Chondrocyte (in vitro differentiated cells): ENCODE measurements at places on chromosomes 5 and 9. TPM values are rescaled to one million over a fixed set of nuclear protein-coding genes. Genes with fewer than 3 reads are reported as not detected.
A peak's percentile ranks its signal among the peaks of the same experiment; 100 is the strongest.

DNA sequence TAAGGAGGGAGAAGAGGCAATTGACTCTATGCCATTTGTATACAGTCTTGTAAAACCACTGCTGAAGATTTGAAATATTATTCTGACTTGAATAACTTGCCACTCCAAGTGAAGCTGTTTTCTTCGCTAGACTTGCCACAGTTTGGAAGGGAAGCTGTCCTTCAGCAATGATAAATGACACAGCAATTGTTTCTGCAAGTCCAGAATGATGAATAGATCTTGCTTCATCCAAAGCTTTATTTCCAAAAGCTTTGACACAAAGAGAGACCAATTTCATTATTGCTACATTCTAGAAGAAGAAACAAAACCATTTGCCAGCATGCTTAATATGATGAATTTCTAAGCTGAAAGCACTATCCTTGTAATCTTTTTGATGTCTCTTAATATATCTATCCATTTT lies 73.7 kb downstream of the ZNF366 start:
- H3K4me1 ChIP-seq, result peaks cover 52% of the 10 kb centered on the region
- no peak overlapping the region for H3K27ac ChIP-seq
- H3K27me3 ChIP-seq, result no peaks in the 10 kb centered on the region
- H3K4me3 ChIP-seq, result no peak overlapping the region
- H3K36me3 ChIP-seq, result no peaks in the 10 kb centered on the region

Gene SIMC1
- 17.4 to 20.3 TPM (median 19.1 TPM) in 3 replicates for total RNA-seq

- H3K36me3 ChIP-seq, result peaks cover 2% of the 10 kb centered on the region
- peaks cover 42% of the 10 kb centered on the region for H3K4me1 ChIP-seq
- no peak for DNase-seq
- peak overlapping the region; percentile 29 for H3K27ac ChIP-seq
- no peaks in the 10 kb centered on the region for H3K27me3 ChIP-seq
Measured at GRCh38 chr9:16530669-16531642, 339.5 kb downstream of the BNC2 start.

DNA sequence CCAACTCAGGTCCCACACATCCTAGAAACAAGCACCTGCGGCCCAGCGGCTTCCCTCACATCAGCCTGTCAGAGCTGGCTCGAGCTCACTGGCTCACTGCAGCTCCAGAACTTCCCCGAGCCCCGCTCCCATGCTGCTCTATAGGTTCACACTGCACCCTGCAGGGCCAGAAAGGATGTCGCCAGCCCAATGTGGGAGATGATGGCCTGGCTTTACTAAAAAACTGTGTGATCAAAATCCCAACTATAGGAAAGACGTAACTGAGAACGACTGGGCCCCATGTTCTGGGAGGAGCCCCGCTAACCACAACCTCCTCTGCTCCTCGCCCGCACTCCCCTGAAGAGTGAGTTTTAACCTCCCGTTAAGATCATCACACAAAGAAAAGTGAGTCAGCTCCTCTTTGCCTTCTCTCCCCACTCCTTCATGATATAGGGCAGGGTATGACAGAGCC lies 4.6 kb downstream of the SURF4 start:
- H3K27me3 ChIP-seq, result no peaks in the 10 kb centered on the region
- no peak overlapping the region for H3K4me3 ChIP-seq
- peak overlapping the region; percentile 52 for H3K27ac ChIP-seq
- no peak for DNase-seq
- H3K36me3 ChIP-seq, result peaks cover 14% of the 10 kb centered on the region

Gene LRRC19
- total RNA-seq, result not detected in 3 replicates
